ENCODE measurements at places on chromosomes 16 and 17. TPM values are rescaled to one million over a fixed set of nuclear protein-coding genes. Genes with fewer than 3 reads are reported as not detected.

DNA sequence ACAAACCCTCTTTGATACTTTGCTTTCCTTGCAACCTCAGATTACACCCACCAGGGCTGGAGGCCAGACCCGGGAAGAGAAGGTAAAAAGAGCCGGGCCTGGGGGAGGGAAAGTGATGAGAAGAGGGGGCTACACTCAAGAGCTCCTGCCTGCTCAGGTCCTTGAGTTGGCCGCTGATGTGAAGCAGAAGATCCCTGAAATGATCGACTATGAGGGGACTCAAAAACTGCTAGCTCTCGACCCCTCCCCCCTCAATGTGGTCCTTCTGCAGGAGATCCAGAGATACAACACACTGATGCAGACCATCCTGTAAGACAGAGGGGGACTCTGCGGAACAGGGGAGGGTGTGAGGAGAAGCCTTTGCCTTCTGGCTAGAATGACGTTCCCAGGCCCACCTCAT, 2.8 kb upstream of the KDM6B start:
- DNase-seq: no peak

- DNase-seq: no peak
Observed at GRCh38 chr17:7384489-7385081, 3.7 kb downstream of the TNK1 start.

DNA sequence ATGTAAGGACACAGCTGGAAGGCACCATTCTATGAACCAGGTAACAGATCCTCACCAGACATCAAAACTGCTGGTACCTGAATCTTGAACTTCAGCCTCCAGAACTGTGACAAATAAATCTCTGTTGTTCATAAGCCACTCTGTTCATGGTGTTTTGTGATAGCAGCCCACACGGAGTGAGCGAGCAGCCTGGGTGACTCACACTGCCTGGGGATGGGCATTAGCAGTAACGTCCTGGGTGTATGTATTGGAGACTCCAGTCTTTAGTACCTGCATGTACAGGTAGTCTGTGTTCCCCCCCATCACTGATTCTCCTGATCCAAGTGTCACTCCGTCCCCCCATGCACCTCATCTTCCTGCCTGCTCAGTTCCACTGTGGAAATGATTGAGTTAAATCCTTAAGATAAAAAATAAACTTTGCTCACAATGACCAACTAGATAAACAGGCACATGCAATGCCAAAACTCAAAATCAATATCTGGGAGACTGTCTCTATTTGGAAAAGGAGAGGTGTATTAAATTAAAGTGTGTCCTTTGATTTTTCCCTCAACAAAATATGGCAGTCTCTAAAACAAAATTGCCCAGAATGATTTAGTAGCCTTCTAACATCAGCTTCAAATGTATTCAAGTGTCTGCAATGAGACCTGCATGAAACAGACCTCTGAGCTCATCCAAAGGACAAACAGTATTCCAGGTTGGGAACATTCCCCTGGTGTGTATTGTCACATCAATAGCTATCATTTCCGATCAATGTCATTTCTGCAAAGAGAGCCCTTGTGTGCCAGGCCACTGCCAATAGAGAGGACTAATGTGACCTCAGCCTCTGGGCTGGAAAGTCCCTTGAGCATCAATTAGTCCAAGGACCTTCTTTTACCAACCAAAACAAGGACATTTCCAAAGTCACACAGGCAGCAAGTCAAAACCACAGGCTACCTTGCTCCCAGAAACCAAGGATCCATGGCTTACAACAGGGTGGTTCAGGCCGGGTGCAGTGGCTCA, 12.2 kb upstream of the VAT1L start:
- no peak for DNase-seq

- no peak for DNase-seq
Observed at GRCh38 chr16:1639282-1639681, 27.1 kb downstream of the CRAMP1 start.

The ATP2A1 gene
- total RNA-seq: 0.24 TPM

DNA sequence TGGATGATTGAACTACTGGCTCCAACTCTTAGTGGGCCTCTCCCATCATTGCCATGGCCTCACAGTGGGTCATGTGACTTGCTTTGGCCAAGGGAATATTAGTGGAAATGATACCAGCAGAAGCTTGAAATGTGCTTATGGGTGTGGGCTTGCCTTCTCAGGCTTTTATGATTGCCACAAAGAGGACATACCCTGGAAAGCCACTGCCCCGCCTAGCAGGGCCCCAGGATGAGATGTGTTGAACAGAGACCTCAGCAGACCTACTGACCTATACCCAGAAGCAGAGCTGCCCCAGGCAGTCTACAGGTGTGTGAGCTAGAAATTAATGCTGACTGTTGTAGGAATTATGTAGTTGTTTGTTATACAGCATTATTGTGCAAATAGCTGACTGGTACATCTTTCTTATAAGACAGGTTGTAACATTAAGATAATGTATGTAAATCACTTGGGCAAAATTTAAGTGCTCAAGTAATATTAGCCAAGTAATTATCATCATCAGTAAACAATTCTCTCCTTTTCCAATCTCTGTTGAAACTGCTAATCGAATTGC, 67.8 kb upstream of the CDH5 start:
- DNase-seq: no peak

- DNase-seq: no peak
Observed at GRCh38 chr16:30069611-30070462, 4.3 kb downstream of the ALDOA start.
